ENCODE measurements at places on chromosomes 1 and 21.
A peak's percentile ranks its signal among the peaks of the same experiment; 100 is the strongest.

GRCh38 chr21:39238275-39238674 lies 55.0 kb upstream of the PSMG1 start:
- no peak for DNase-seq

GRCh38 chr1:202834771-202835547 lies 24.2 kb downstream of the PCAT6 start:
- DNase-seq: no peak

- no peak for DNase-seq
Observed at GRCh38 chr1:61442544-61442943, 282.4 kb downstream of the TM2D1 start.

DNA sequence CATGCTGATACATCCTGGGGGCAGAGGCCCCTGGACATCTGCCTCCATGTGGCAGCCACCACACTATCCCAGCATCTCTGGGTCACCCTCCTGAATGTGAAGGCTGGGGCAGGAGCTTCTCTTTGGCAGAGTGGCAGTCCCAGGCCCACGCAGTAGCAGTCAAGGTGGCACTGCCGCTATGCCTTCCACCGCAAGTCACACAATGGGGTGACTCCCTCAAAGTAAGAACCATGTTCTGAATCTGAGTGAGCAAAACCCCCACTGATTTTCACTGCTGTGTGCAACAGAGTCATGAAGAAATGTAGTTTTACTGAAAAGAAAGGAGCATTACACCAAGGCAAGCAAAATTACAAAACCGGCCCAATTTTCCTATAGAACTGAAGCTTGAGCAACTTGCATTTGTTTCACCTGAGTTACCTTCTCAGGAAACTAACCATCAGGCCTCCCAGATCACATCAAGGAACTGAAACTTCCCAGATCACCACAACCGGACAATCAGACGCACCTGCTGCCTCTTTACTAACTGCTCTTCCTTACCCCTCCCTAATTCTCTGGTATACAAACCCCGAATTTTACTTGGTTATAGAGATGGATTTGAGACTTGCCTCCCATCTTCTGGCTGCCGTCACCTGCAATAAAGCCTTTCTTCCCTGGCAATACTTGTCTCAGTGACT lies 102.6 kb downstream of the PCP4 start:
- DNase-seq: no peak

DNA sequence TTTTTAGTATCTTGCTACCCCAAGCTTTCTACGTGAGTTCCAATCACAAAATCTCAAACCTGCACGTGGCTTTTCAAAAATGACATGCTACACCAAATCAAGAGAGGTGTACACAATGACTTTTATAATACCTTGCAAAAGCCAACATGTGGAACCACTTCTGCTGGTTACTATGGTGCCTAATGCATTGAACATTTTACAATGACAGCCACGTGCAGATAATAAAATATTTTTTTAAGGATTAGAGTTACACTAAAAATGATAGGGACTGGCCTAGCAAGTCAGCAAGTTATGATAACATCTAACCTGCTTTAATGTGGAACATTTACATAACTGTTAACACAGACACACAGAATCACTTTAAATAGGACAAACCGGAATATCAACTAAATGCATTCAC lies 30.2 kb downstream of the EYA3 start:
- peak; percentile 76 for DNase-seq

- DNase-seq: no peak
Observed at GRCh38 chr21:35619184-35619583, 441.1 kb downstream of the SETD4 start.

DNA sequence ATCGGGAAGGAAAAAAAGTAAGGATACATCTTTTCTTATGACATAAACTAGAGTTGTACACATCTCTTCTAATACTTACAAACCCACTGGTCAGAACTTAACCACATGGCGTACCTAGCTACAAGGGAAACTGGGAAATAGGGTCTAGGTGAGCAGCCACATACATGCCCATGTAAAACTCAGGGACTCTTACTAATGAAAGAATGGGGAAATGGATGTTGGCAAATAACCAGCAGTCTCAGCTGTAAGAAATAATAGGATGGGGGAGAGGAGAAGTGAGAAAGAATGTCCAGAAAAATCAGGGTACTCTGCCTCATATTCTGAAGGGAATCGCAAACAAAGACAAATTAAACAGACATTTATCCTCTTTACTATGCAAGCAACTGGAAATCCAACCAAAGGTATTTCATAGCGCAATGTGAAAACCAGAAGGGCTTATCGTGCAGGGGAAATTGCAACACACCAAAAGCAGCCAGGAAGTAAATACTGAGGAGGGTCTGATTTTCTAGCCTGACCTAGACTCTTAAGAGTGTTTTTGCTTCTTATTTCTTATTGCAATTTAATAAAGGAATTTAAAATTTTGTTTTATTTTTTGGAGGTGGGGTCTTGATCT lies 17.5 kb downstream of the GTF2B start:
- no peak for DNase-seq

GRCh38 chr1:23908453-23909341 lies 4.5 kb downstream of the CNR2 start:
- DNase-seq: no peak

Data from DMS153 (cell line).